ENCODE measurements at places on chromosomes 12 and 14.
A peak's percentile ranks its signal among the peaks of the same experiment; 100 is the strongest.

DNA sequence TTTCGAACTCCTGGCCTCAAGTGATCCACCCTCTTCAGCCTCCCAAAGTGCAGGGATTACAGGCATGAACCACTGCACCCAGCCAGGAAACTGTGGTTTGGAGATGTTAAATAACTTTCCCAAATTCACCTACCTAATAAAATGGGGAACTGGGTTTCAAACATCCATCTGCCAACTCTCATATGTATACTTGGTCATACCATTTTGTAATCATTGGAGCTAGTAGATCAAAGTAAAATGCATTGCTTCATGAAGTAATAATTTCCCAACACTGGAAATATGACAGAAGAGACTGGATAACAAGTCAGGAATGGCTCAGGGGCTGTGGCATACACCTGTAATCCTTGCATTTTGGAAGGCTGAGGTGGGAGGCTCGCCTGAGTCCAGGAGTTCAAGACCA is 5.3 kb upstream of the HECTD1 start:
- no peak for DNase-seq

DNA sequence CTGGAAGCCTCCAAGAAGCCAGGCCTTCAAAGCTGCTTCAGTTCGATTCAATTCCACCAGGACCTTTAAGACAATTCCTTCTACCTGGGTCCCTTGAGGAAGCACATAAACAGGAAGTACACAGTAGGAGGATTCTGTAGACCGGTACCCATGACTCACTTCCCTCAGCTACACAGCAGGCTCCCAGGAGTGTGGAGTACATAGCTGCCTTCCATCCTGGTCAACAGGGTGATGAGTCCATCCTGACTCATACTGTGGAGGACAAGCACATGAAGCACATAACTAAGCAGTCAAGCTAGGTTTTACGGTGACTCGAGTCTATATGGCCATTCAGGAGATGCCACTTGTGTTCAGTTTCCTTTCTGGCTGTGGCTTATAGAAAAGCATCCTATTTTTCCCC is 197.6 kb upstream of the RBM19 start:
- no peak for DNase-seq

GRCh38 chr14:36340276-36340890 is 19.9 kb upstream of the MBIP start:
- no peak for DNase-seq

- no peak for DNase-seq
Observed at GRCh38 chr14:54778618-54779345, 123.8 kb downstream of the GCH1 start.

- DNase-seq = no peak
Observed at GRCh38 chr12:110825530-110825929, 21.3 kb upstream of the CCDC63 start.

DNA sequence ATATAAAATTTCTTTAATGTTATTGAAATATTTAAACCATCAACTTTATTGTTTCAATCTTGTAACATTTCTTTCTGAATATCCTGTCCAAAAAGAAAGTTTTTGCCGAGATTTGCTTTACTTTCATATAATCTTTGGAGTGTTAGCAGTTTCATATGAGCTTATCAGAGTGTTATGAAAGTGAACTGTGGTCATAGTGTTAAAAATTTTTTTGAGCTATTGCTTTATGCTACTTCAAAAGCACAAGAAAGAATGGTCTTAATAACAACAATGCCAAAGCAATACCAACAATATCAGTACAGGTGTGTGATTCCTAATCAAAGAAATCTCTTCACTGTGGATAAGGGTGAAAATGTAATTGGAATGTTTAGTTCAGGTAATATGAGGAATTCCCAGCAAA is 1994.9 kb upstream of the FLRT2 start:
- DNase-seq = no peak

- DNase-seq = no peak
Observed at GRCh38 chr12:111569363-111570083, 29.6 kb downstream of the ATXN2 start.

DNA sequence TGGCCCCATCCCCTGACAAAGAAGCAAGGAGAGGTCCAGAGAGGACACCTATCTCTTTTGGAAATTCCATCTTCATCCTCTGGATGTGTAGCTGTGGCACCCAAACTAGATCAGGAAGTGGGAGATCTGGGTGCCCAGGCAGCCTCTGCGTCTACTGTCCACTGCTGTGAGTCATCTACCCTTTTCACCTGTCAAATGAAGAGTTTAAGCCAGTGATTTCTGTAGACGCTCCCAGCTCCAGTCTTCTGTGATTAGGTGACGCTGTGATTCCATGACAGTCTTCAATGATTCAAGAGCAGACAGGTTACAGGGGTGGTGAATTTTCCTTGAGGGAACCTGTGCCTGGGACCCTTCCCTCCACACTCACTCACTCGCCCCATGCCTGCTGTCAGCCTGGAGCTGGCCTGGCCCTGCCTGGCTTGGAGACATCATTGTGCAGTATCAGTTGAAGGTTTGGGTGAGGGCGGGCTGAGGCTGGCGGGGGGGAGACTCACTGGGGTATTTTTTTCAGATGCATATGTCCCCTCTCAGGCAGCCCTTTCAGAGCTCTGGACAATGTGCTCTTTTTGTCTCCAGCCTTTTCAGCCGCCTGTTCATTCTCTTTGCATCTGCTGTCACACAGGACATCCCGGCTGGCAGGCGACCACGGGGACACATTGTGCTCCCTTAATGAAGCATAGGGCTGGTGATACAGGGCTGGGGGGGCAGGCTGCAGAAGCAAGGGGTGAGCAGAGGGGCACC is 56.8 kb upstream of the PARP11 start:
- no peak for DNase-seq

- no peak for DNase-seq
Observed at GRCh38 chr14:69605738-69606137, 5.7 kb upstream of the SUSD6 start.

GRCh38 chr12:71360013-71360412 is 79.6 kb upstream of the LGR5 start:
- DNase-seq = no peak

GRCh38 chr14:29217813-29218450 is 451.3 kb downstream of the FOXG1 start:
- DNase-seq = no peak

- DNase-seq = no peak
Observed at GRCh38 chr12:71955970-71956369, 17.3 kb downstream of the TPH2 start.

GRCh38 chr12:103626498-103626897 is 39.4 kb downstream of the STAB2 start:
- DNase-seq = no peak

DNA sequence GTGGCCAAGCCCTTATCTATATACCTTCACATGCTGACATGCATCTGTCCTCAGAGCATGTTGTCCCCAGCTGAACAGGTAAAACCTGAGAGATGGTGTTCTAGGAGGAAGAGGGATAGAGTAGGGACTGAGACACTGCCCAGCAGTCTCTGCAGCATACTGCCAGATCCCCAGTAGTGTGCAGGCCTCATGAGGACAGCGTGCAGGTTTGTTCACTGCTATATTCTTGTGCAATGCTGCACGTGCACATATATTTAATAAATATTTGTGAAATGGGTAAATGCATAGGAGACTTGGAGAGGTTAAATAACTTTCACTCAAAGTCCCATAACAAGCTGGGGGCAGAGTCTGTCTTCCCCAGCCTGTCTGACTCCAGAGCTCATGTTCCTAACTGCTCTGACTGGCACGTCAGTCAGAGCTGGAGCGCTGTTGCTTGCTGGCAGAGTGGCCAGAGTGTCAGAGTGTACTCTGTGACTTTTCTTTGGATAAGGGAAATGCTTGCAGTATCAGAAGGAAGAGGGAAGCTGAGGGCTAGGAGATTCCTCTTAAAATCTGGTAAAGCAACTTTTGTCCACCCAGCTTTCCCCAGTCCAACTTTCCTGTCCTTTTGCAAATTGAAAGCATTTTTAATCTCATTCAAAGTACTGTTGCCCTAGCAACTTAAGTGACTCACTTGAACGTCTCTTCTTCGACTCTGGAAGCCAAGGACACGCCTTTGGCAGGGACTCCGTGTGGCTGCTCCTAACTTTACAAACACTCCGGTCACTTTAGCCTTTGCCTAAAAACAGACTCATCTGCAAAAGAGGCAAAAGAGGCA is 14.9 kb upstream of the POLR3B start:
- DNase-seq = peak; percentile 87

DNA sequence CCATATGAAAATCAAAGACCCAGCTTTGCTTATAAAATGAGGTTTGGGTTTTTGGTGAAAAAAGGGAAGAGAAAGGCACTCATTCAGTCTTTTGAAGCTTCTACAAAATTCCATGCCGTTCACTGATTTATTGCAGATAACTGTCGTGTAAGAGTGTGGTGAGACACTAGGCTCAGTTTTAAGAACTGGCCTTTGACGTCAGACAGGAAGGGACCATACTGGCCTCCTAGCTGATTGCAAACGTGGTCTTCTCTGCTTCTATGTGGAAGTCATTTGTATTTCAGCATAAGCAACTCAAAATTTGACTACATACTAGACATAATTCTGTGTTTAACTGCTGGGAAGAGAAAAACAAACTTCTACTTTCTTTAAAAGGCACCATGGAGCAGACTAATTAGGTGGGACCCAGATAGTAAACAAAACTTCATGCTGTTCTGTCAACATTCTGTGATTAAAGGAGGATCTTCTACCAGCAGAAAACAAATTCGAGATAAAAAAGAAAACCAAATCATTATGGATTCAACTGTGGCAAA is 168.7 kb downstream of the TTC7B start:
- no peak for DNase-seq

DNA sequence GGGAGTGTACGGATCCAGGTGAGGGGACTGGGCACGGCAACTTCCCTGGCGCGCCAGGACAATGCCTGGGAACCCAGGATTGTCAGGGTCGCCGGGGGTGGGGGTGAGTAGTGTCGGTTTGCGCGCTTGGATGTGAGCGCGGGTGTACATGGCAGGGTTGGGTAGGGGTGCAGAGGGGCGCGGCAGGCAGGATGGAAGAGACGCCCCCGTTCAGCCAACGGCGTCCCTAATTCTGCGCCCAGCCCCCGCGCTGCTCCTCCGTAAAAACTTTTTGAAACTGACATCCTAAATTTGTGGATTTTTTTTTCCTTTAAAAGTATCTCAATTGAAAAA is 3.1 kb downstream of the DIO3 start:
- no peak for DNase-seq

DNA sequence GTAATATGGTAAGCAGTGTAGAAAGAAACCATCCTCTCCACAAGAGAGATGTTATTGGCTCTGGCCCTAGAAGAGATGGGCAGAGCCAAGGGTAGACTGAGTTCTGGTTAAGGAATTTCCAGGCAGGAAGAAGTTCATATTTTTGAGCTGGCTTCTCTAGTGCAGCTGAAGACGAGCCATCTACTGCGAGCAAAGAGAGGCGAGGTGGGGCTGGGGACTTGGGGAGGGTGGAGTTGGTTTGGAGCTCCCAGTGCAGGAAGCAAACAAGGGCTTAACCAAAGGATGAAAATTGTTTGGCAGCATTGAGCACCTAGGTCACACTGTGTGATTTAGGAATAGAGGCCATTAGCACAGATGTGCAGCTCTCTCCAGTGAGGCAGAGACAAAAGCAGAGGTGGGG is 239.6 kb downstream of the ZFP36L1 start:
- no peak for DNase-seq

DNA sequence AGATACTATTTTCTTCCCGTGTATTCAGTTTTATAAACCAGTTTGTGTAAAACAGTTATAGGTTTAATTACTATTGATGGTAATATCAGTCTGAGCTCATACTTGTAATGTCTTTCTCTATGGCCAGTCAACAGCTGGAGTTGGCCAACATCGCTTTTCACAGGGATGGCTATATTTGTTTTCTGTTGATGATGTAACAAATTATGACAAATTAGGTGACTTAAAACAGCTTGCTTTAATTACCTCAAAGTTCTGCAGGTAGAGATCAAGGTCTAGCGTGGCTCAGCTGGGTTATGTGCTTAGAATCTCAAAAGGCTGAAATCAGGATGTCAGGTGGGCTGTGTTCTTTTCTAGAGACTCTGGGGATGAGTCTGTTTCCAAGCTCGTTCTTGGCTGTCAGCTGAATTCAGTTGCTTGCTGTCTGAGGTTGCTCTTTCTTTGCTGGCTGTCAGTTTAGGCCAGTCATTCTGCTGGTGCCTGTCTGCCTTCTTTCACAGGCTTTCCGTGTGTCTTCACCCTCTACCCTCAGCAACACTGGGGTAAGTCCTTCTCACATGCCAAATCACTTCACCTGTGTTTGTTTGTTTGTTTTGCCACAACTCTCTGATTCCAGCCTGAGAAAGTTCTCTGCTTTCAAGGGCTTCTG is 370.2 kb upstream of the E2F7 start:
- no peak for DNase-seq

GRCh38 chr14:69428289-69428998 is 30.0 kb downstream of the SLC39A9 start:
- no peak for DNase-seq

- no peak for DNase-seq
Observed at GRCh38 chr14:100072783-100073346, 7.6 kb downstream of the EVL start.

DNA sequence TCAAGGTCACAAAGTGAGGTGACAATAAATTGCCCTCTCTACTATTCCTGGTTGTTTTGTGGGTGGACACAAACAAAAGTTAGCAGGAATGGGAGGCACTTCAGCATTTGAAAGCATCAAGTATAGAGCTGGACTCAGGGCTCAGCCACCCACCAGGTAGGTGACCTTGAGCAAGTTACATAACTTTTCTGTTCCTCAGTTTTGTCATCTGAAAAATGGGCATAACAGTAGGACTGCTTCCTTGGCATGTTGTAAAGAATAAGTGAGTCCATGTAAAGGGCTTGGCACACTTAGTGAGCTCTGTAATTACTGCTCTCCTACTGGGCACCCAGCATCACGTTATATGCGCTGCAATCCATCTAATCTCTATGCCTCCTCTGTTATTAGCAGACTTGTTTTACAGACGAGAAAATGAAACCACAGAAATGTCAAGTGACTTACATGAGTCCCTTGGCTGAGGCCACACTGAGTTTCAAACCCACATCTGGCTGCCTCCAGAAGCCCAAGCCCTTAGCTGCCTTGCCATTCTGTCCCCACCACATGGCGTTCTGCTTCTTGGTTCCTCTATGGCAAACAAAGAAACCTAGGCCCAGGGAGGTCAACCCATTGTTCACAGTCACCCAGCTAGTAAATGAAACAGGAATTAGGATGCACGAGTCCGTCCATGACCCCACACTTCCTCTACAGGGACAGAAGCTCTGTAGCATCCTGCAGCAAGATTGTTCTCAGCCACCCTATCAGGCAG is 63.2 kb upstream of the SLC24A4 start:
- DNase-seq = no peak

- DNase-seq = no peak
Observed at GRCh38 chr14:54591866-54592265, 24.9 kb downstream of the SAMD4A start.

GRCh38 chr12:75646329-75647210 is 135.2 kb upstream of the KRR1 start:
- no peak for DNase-seq

DNA sequence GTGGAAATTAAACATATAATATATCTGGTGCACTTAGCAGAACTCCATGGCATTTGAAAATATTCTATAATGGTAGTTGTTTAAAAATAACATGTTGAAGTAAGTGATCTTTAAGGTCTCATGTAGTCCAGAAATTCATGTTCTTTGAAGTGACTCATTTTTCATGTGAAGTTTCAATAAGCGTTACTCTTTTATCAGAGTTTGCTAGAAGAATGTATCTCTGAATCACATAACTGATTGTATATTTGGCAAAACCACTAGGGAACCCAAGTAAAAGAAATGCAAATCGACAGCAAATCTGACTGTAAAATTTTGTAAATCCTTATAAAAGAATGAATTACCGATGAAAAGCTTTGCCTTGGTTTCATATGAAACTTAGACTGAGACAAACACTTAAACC is 463.3 kb downstream of the TMTC2 start:
- no peak for DNase-seq

- DNase-seq = peak; percentile 24
Observed at GRCh38 chr12:49800421-49801140, 27.6 kb downstream of the NCKAP5L start.

- no peak for DNase-seq
Observed at GRCh38 chr14:36055681-36056225, 120.8 kb downstream of the PTCSC3 start.
